ENCODE measurements at places on chromosomes 5 and 9.

DNA sequence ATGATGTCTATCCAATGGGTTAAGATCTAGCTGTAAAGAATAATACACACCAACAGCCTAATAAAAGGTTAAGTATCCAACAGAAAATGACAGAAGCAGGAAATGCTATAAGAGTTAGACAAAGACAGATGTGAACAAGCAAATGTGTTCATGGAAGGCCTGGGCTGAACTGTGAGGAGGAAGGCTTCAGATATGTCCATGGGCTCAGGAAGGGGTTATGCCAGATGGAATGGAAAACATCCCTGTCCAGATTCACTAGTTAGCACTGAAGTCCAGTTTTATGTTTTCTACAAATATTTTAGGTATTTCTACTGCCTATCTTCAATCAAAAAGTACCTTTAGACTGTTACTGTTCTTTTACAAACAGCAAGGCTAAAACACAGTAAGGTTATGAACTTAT is 27.1 kb downstream of the ERAP1 start:
- no peak for DNase-seq

- DNase-seq, result no peak
Measured at GRCh38 chr5:87195616-87196015, 72.1 kb upstream of the RASA1 start.

DNA sequence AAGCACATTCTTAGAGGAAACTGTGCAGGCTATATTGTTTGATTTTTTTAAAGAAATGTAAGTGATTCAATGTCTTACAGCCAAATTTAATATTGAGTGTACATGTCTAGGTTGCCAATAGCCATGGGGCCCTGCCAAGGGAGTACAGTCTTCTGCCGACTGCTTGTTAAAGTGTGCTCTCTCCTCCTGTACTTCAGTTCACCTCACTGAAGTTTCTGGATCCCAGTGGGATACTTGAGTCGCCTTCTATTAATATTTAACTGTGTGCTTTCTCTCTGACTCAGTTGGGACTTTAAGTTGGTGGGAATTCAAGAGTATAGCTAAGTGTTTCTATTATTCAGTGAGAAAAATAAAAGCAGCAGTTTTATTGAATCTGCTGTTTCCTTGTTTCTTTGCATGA is 44.5 kb upstream of the C5orf47 start:
- DNase-seq, result no peak

DNA sequence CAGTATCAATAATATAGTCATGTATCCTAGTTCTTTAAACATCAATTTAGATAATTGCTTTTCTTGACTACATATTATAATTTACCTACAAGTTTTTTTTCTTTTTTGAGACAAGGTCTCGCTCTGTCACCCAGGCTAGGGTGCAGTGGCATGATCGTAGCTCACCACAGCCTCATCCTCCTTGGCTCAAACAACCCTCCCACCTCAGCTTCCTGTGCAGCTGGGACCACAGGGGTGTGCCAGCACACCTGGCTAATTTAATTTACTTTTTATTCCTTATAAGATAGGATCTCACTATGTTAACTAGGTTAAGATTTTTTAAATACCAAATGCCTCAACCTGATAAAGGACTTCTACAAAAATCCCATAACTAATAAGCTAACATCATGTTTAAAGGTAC is 21.1 kb downstream of the UIMC1 start:
- DNase-seq, result no peak

- no peak for DNase-seq
Measured at GRCh38 chr5:67020096-67020615, 176.4 kb downstream of the CD180 start.

GRCh38 chr9:22044583-22044982 is 35.5 kb upstream of the CDKN2B start:
- DNase-seq, result no peak

- no peak for DNase-seq
Measured at GRCh38 chr5:107277485-107278125, 393.1 kb downstream of the EFNA5 start.

DNA sequence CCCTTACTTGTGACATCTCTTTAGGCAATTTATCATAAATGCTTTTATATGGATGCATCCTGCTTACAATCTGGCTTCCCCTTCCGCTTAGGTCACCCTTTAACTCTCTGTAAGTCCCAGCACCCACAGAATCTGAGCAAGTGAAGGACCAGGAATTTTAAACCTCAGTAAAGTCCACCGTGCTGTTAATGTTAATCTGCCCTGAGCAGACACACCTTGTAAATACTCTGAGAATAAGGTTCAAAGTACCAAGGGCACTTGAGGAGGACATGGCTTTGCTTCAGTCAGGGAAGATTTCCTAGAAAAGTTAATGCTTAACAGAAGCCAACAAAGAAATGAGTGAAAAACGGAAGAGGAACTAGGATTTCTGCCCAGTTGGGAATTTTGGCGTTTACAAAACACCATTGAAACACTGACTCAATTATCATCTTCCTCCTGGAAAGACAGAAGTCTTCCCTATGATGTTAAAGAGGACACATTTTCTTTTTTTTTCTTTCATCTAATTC is 26.4 kb upstream of the TTC39B start:
- no peak for DNase-seq

GRCh38 chr5:71782771-71783770 is 64.0 kb downstream of the CARTPT start:
- no peak for DNase-seq

DNA sequence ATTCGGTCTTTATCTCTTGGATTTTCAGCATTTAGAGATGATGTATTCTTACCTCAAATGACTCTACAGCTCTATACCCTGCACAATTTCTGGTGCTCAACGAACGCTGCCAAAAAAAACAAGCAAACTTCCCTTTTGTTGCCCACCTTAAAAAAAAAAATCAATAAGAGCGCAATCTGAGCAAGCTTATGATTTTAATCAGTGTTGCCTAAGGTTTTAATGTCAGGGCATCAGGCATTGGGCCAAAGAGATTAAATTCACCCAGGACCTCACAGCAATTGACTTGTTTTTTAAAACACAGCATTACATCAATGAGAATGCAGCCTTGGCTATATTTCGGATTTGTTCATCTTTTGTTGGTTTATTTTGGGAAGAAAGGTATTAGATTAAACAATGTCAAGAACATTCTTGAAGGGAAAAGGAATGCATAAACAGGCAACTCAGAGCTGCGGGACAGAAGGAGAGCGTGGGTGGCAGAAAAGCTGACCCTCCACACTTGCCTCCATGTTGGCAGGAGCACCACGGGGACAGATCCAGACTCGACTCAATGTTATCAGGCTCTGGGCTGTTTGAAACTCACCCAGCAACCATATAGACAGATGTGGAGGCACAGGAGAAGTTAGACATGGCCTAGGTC is 127.5 kb upstream of the DAPK1 start:
- DNase-seq, result no peak

DNA sequence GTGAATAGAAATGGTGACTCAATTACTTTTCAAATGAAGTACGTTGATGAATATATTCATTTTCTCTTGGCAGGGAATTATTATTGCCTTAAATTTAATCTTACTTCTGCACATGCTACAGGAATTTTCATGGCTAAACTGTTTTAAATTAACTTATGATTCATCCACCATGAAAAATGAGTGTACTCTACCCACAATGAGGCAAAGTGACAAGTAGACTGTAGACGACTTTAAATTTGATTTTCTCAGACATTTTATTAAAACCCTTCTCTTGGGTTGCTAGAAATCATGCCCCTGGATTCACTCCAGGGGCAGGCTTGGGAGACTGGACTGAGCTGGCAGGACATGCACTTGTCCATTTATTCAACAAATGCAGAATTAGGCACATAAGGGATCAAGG is 23.5 kb upstream of the ERAP2 start:
- no peak for DNase-seq

GRCh38 chr5:77990020-77990419 is 213.9 kb upstream of the TBCA start:
- no peak for DNase-seq

DNA sequence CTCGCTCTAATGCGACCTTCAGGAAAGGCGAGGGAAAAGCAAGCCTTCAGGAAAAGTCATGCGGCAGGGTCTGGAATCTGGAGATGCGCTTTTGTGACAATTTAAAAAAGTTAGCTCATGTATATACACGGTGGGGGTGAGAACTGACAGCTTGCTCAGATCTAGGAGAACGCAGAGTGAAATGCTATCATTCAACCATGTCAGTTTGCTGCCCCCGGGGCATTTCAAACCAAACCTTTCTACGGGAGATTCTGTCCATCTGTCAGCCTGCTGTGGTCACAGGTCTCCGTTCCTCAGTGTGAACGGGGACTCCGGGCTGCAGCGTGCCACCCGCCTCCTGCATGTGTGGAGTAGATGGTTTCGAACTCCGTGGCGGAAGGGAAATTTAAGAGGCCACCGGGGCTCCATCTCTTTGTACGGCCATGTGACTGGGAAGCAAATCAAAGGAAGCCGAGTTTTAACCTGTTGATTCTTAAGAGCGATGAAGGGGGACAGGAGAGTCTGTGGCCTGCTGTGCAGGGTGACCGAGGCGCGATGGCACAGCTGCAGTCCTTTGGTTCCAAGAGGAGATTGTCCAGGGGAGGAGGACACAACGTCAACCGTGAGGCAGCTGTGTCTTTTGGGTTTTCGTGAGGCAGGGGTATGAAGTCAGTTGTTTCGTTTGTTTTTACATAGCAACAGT is 45.9 kb downstream of the OTULIN start:
- no peak for DNase-seq

DNA sequence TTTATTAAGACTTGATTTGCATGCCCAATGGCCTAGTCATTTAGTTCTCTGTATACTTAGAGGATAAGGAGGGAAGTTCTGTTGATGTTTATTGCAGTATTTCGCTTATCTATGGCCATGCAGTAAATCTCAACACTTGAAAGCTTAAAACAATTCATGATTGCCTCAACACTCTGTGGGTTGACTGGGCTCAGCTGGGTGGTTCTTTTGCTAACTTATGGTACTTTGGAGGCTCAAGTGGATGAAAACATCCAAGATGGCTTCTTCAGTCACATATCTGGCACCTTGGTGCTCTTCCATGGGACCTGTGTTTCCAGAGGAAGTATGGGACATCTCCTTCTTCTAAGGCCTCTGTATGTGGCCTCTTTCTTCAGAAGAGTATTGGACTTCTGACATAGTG is 10.3 kb upstream of the ROR2 start:
- no peak for DNase-seq

DNA sequence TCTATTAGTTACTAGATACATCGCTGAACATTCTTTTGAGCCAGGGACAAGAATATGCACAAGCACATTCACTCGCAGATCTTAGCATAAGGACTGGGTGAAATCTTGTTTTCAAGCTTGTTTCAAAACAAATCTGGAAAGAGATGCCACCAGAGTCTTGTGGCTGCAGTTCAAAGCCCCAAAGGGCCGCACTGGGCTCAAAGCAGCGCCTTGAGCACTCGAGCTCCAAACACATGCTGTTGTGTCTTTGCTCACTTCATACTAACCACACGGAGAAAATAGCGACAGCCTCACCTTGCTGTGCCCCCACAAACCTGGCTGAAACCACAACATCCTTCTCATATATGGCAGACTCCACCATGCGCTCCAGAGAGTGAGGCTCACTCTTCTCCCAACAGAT is 34.2 kb upstream of the IL7R start:
- DNase-seq, result no peak

- no peak for DNase-seq
Measured at GRCh38 chr5:172356047-172356446, 72.5 kb upstream of the UBTD2 start.

- DNase-seq, result no peak
Measured at GRCh38 chr5:92237896-92238295, 854.8 kb upstream of the ARRDC3 start.

DNA sequence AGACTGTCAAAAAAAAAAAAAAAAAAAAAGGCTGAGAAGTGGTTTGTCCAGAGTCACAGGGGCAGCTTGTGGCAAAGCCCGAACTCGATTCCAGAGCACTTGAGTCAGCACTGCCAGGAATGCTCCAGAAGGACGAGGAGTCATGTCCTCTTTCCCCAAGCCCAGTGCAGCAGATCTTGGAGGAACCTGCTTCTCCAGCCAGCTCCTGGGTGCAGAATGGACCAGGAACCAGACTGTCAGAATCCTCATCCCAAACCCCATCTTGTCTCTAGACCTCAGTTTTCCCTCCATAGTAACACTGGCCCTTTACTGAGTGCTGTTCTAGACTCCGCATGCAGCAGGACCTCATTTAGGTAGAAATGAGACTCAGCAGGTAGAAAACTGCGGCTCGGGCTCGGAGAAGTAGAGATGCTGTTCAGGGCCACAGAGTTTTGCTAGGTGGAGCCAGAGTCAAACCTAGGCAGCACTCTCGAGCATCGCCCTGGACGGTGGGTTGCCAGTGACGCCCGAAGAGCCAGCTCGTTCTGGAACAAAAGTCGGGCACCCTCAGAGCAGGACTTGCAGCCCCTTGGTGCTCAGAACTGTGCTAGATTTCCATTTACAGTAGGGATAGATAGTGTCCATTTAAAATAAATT is 15.4 kb downstream of the CD74 start:
- no peak for DNase-seq

DNA sequence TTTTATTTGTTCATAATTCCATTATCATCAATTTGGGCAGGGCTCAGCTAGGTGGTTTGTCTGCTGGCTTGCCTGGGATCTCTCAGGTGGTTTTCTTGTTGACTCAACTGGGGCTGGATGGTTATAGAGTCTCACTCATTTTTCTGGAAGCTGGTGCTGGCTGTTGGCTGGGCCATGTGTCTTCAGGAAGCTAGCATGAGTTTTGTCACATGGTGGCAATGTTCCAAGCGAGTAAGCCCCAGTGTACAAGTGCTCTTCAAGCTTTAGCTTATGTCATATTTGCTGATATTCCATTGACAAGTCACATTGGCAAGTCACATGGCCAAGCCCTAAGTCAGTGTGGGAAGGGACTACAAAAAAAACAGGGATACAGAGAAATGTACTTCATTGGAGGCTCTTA is 2.3 kb upstream of the RASEF start:
- DNase-seq, result no peak

DNA sequence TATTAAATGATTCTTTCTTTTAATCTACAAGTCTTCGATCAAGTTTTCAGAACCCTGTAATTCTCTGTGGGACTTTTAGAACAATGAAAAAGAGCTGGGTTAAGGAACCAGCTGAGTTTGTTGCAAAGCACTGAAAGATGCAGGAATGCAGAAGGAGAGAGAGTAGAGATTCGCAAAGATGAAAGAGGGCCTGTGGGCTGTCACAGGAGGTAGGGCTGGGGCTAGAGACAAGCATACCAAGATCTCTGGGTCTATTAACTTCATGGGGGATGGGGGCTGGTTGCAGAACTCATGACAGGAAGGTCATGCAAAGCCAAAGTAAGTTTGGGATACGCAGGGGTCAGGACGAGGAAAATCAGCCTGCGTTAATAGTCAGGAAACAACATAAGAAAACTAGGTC is 81.8 kb downstream of the LURAP1L start:
- no peak for DNase-seq

- DNase-seq, result no peak
Measured at GRCh38 chr9:88049677-88050307, 75.5 kb upstream of the CDK20 start.

DNA sequence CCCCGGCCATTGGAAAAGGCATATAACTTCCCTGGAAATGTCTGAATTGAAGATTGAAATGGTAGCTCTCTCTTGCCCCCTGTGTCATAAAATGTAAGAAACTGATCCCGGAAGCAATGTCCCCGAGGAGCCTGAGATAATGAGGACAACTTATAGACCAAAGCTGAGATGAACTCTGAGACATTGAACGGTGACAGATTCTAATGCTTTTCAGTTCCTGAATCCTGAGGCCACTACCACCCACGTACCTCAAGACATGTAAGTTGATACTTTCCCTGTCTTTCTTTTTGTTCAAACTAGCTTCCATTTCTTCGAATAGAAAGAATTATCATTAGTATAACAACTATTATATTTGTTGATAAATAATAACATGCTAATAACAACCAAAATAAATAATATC is 51.0 kb downstream of the KIF4B start:
- DNase-seq, result no peak

- no peak for DNase-seq
Measured at GRCh38 chr9:72480921-72481320, 40.5 kb upstream of the TMC1 start.
